HAP-1 (cell line): ENCODE measurements at places on chromosomes 13 and 19.

DNA sequence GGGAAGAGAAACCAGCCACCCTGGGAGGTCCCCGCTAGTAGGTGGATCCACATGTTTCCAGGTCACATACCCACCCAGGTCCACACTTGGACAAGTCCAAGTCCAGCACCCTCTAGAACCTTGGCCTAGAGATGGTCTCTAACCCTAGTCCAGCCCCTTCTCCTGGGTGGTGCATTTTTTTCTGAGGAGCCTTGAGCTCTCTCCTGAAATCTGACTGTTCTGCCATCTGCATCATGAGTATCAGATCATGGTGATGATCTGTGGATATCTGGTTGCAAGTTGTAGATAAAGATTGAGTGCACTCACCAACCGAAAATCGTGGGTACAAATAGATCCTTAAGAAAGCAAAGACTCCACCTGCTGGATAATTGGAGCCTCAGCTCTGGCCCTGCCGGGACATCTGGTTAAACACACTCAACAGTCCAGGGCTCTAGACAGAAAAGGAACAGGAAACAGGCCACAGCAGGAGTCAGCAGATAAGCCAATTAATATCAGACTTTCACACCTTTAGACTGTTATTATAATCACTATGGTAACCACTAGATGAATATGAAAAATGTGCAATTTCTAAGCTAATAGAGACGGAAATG, 41.1 kb downstream of the GPR12 start:
- no peak for DNase-seq

DNA sequence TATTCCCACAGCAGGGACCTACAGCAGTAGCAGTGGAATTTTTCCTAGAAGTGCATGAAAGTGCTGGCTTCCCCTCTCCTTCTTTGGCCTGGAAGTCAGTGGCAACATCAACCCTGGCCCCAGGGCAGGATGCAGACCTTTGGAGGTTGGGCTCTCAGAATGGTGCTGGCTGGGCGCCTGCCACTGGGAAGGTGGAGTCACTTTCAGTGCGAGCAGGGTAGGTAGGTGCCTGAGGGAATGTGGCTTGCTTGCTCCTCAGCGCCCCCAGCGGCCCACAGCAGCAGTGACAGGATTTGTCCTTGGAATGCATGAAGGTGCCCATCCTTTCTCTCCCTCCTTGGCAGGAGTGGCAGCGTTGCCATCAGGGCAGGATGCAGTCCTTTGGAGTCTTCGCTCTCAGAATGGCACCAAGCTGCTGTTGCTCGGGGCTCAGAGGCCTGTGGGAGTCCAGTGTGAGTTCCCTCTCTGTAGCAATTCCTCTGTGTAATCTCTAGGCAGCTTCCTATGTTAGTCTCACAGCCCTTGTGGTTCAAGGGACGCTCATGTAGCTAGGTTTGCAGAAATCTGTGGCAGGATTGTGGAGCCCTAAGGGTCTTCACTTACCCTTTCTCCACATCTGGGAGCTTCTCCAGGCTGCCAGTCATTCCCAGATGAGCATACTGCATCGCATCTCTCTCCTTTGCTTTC, 354.4 kb upstream of the DACH1 start:
- DNase-seq, result peak; percentile 73

GRCh38 chr13:98327371-98328270, 150.6 kb upstream of the RNF113B start:
- DNase-seq, result peak; percentile 92

- DNase-seq, result no peak
These were observed 56.3 kb upstream of the UBAC2 start for GRCh38 chr13:99144306-99144705.

- DNase-seq, result no peak
These were observed 59.1 kb upstream of the GPR183 start for GRCh38 chr13:99366075-99366987.

- DNase-seq, result no peak
These were observed 9.4 kb downstream of the USHBP1 start for GRCh38 chr19:17255150-17255621.
